ENCODE measurements at places on chromosomes 4 and X. TPM values are rescaled to one million over a fixed set of nuclear protein-coding genes. Genes with fewer than 3 reads are reported as not detected.

Gene ETNPPL
- not detected for total RNA-seq

Gene RXFP1
- 0.19 TPM for total RNA-seq

Gene NAP1L3
- not detected for total RNA-seq

Gene ADAM29
- total RNA-seq, result not detected

Gene RAB40AL
- total RNA-seq, result 0.95 TPM

Gene NHS
- 3.4 TPM for total RNA-seq

Gene BEX5
- total RNA-seq, result not detected

Gene MAGEA1
- not detected for total RNA-seq

Gene BMPR1B
- total RNA-seq, result 0.38 TPM

Gene PAGE1
- not detected for total RNA-seq

Gene GAGE13
- not detected for total RNA-seq

Gene LAGE3
- 44.3 TPM for total RNA-seq

Gene PRKG2
- 2.0 TPM for total RNA-seq

Gene ADH1A
- not detected for total RNA-seq

Measured in esophagus squamous epithelium (tissue), 5 donors.